Aorta (tissue), 5 donors: ENCODE measurements at places on chromosomes 5 and 9. TPM values are rescaled to one million over a fixed set of nuclear protein-coding genes. Genes with fewer than 3 reads are reported as not detected.

Gene NMUR2
- not detected for total RNA-seq

Gene ORM2
- not detected for total RNA-seq

Gene SNX18
- 110 TPM for total RNA-seq

Gene HRH2
- total RNA-seq: 15.3 TPM

Gene PRDM9
- total RNA-seq: not detected

Gene DDX4
- not detected for total RNA-seq

Gene MED10
- 29.0 TPM for total RNA-seq

Gene MARVELD2
- total RNA-seq: 1.1 TPM

DNA sequence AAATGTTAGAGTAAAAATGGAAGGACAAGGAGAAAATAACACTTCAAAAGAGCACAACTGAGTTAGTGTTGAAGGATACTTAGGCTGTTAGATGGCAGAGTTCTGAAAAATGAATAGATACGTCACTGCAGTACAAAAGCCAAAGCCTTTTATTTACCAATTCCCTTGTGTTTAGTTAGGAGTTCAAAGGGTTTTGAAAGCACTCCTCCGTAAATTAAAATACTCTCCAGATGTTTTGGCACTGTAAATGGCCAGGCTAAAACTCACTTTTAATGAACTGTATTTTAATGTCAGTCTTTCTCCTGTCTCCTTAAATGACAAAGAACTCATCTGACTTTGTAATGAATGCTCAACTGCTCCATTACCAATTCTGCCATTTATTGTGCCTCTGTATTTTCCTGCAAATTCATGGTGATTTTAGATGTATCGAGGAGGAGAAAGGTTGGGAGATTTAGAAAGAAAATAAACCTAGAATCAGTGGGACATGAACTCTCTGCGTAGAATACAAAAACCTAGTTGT is 1727.2 kb downstream of the MAT2B start:
- H3K4me1 ChIP-seq: no peaks in the 10 kb centered on the region
- H3K36me3 ChIP-seq: no peaks in the 10 kb centered on the region
- H3K27me3 ChIP-seq: no peaks in the 10 kb centered on the region
- no peak for DNase-seq

DNA sequence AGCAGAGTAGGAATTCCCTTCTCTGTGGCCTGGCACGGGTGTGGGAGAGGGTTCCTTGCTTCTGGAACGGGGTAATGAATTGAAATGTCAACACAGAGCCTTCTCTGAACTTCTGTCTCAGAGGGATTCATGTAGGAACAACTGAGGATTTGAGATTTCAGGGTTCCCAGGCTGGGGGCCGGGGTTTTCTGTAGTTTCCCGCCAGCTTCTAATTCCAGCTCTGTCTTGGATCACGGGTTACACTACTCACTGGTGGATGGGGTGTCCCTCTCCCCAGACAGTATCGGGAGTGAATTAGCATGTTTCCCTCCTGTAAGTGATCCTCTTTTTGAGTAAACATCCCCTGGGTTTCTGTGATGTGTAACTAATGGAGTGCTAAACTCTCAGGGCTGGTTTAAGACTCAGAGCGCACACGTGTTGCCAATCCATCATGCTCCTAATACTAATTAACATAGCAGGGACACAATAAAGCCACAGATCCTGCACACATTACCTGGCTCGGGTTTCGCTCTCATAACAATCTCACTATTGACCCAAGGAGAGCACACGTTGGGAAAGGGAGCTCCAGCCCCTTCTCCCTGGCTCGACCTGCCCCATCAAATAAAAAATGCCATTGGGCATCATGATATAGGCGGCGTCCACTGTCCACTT is 18.1 kb upstream of the DMRT2 start:
- no peak for DNase-seq
- H3K4me1 ChIP-seq: no peaks in the 10 kb centered on the region
- no peaks in the 10 kb centered on the region for H3K27me3 ChIP-seq
- no peak overlapping the region for H3K4me3 ChIP-seq
- no peak overlapping the region for H3K27ac ChIP-seq

DNA sequence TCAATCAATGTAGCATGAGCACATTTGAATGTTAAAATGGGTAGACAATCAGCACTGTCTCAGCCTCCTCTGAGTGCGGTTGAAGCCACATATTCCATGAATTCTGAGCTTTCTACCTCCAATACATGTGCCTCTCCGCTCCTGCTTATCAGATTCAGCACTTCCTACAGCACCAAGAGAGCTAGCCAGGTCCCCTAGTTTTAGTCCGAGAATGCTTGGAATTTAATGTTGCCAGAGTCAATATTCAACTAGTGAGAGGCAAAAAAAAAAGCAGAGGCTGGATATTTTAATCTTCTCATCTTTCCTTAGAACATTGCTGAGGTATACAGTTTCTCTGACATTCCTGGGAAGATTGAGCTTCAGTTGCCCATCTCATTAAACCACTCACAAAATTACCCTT is 1979.1 kb upstream of the CDH9 start:
- no peak for DNase-seq
- no peaks in the 10 kb centered on the region for H3K36me3 ChIP-seq
- H3K4me3 ChIP-seq: no peak overlapping the region
- H3K27ac ChIP-seq: no peak overlapping the region

DNA sequence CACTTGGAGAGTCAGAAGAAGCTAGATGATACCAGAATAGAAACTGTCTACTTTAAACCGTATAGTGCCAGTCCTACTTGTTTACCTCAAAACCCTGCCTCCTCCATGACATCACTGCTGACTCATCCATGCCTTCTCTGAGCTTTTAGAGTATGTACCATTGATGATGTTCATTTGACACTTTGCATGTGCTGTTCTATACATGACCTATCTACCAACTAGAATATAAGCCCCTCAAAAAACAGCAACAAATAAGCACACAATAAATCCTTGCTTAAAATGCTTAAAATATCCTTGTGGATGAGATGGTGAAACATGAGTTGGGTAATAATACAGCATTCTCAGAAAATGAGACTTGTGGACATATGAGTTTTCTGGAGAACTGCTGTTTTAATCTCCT is 2.6 kb downstream of the CTNNAL1 start:
- H3K27me3 ChIP-seq: no peaks in the 10 kb centered on the region
- peaks cover 2% of the 10 kb centered on the region for H3K4me1 ChIP-seq
- H3K36me3 ChIP-seq: no peaks in the 10 kb centered on the region
- H3K27ac ChIP-seq: no peak overlapping the region
- no peak for DNase-seq

DNA sequence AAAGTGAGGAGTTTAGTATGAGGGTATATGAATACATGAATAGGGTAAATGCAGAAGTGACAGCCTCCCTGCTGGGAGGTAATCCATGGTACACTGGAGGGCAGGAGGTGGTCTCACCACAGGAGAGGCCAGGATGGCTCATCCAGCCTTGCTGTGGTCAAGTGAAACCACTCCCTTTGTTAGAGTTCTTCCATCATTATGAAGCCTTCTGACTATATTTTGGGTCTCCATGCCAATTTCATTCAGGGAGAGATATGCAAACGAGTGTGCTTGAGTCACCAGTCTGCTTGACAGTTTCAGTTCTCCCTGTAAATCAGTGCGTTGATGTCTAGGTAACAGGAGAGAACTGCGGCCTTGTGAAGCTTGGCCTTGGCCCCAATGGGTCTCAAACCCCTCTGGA is 16.4 kb downstream of the PPP3R2 start:
- no peaks in the 10 kb centered on the region for H3K27me3 ChIP-seq
- H3K4me1 ChIP-seq: no peaks in the 10 kb centered on the region
- H3K27ac ChIP-seq: no peak overlapping the region
- H3K36me3 ChIP-seq: no peaks in the 10 kb centered on the region
- no peak overlapping the region for H3K4me3 ChIP-seq

DNA sequence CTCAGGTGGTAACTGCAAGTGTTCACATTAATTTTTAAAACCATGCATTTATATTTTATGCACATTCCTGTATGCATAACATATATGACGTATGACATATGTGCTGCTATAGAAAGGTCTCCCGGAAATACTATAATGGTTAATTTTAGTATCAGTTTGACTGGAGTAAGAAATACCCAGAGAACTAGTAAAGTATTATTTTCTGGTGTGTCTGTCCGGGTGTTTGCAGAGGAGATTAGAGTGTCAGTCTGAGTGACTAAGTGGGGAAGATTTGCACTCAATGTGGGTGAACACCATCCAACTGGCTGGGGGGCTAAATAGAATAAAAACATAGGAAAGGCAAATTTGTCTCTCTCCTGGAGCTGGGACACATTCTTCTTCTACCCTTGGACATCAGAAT is 26.9 kb downstream of the UIMC1 start:
- no peaks in the 10 kb centered on the region for H3K27me3 ChIP-seq
- H3K4me3 ChIP-seq: no peak overlapping the region
- DNase-seq: no peak
- no peak overlapping the region for H3K27ac ChIP-seq
- no peaks in the 10 kb centered on the region for H3K4me1 ChIP-seq

- peak; percentile 69 for DNase-seq
- H3K4me1 ChIP-seq: no peaks in the 10 kb centered on the region
- no peaks in the 10 kb centered on the region for H3K36me3 ChIP-seq
- no peaks in the 10 kb centered on the region for H3K27me3 ChIP-seq
- H3K27ac ChIP-seq: no peak overlapping the region
- no peak overlapping the region for H3K4me3 ChIP-seq
Measured at GRCh38 chr5:149205625-149206523, 64.6 kb downstream of the ABLIM3 start.

GRCh38 chr5:36569491-36569890 is 36.9 kb upstream of the SLC1A3 start:
- H3K36me3 ChIP-seq: no peaks in the 10 kb centered on the region
- H3K27ac ChIP-seq: no peak overlapping the region
- H3K4me3 ChIP-seq: no peak overlapping the region
- no peak for DNase-seq
- H3K27me3 ChIP-seq: no peaks in the 10 kb centered on the region

DNA sequence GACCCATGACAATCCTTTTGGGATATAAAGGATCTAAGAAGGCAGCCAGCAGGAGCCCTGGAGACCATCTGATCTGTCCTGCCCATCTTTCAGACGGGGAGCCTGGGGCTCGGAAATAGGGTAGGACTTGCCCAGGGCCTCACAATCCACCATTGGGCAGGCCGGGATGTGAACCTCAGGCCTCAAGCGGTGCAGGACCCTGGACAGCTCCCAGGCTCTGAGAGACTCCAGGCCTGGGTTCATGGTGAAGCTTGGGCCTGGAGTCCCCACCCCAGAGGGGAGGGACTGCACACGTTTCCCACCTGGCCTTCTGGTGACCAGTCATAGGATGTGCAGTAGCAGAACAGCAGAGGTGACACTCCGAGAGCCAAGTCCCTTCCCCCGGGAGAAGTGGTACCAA is 36.6 kb upstream of the RAPGEF1 start:
- no peak overlapping the region for H3K27ac ChIP-seq
- no peaks in the 10 kb centered on the region for H3K4me1 ChIP-seq
- H3K36me3 ChIP-seq: no peaks in the 10 kb centered on the region

DNA sequence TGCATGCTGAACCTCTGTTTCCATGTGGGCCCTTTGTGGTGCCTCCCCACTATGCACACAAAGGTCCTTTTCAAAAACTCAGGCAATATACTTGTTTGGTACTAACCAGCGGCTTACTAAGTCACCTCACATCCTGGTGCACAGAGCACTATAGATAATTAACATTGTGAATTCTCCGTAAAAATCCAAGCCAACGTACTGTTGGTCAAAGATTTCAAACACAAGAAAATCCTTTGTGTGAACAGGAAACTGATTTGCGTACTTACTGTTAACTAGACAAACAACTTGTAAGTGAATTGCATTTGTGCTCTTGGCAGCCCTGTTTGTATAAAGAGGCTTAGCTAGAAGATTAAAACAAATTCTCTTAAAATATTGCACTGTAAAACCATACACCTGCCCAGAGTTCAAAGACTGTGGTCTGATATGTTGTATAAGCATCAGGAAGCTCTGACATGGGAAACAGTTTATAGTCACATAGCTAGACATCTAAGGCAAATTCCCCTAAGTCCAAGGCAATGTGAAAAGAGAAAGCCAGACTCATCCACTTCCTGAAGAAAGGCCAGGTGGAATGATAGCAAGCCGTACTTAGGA is 125.0 kb upstream of the SLC12A2 start:
- no peak overlapping the region for H3K27ac ChIP-seq
- H3K4me3 ChIP-seq: no peak overlapping the region
- no peak for DNase-seq
- peaks cover 2% of the 10 kb centered on the region for H3K36me3 ChIP-seq
- no peaks in the 10 kb centered on the region for H3K27me3 ChIP-seq

DNA sequence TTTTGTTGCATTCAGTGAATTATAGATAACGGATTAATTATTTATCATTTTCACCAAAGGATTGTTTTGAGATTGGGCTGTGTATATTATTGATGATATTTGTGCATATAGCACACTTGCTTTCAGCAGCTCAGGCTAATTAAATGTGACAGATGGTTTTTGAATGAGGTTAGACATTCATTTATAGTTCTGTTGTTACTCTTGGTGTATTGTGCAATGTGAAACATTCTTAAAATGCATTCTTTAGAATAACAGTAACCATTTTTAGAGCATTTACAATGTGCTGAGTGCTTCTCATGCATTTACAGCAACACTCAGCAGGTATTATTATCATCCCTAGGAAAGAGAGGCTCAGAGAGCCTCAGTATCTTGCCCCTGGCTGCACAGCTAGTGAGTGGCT is 23.8 kb downstream of the NANS start:
- H3K4me1 ChIP-seq: no peaks in the 10 kb centered on the region

DNA sequence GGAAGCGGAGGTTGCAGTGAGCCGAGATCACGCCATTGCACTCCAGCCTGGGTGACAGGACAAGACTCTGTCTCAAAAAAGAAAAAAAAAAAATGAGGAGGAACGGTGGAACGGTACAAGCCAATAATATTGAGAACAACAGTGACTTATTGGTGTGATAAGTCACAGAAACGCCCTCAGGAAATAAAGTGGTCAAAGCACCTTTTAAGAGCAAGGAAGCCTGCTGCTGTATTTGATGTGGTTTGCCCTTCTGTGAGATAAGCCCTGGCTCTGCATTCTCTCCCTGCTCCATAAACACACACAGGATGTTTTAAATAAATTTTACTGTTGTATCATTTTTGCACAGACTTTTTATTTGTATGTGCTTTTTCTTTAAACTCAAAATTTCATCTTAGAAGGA is 269.9 kb upstream of the MSX2 start:
- DNase-seq: no peak
- H3K27me3 ChIP-seq: peaks cover 1% of the 10 kb centered on the region
- H3K4me3 ChIP-seq: no peak overlapping the region
- no peak overlapping the region for H3K27ac ChIP-seq
- H3K36me3 ChIP-seq: no peaks in the 10 kb centered on the region

GRCh38 chr9:96599298-96599697 is 20.3 kb downstream of the CDC14B start:
- no peaks in the 10 kb centered on the region for H3K27me3 ChIP-seq
- H3K36me3 ChIP-seq: no peaks in the 10 kb centered on the region
- H3K27ac ChIP-seq: no peak overlapping the region
- no peak for DNase-seq
- H3K4me3 ChIP-seq: no peak overlapping the region

- H3K27ac ChIP-seq: no peak overlapping the region
- no peak for DNase-seq
- no peaks in the 10 kb centered on the region for H3K36me3 ChIP-seq
- no peaks in the 10 kb centered on the region for H3K4me1 ChIP-seq
- H3K27me3 ChIP-seq: no peaks in the 10 kb centered on the region
Measured at GRCh38 chr9:1005043-1005667, 28.7 kb downstream of the DMRT3 start.
